ENCODE measurements at places on chromosomes 5 and 9. TPM values are rescaled to one million over a fixed set of nuclear protein-coding genes. Genes with fewer than 3 reads are reported as not detected.
A peak's percentile ranks its signal among the peaks of the same experiment; 100 is the strongest.

DNA sequence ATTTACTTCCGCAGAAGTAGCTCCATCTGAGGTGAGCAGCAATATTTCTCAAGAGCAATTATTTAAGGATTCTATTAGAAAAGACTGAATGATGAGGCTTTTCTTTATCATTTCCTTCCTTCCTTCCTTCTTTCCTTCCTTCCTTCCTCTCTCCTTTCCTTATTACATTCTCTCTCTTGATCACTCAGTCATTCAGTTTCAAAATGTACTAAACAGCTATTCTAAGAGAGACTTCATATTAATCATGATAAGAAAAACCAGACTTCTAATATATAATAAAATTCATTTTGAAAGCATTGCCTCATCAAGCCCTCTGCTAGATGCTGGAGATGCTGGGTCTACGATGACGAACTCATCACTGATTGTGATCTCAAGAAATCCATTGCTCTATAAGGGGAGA is 30.4 kb upstream of the PAPPA start:
- no peak for DNase-seq

DNA sequence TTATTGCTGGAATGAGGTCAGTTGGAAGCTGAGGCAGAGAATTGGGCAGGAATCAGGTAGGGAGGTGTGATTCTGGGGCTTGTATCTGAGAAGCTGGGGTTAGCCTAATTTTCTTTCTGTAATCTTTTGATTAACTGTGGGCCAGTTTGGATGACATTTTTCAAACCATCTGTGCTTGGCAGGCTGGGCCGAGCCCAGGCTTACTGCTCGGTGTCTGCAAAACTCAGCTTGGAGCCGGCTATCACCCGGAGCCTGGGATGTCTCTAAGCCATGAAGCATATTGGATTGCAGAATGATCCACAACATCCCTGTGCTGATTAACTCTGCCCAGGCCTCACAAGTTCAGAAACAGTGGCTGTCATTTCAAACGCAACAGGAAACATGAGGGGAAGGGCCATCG is 26.5 kb downstream of the KCNMB1 start:
- no peak for DNase-seq

- no peak for DNase-seq
Observed at GRCh38 chr5:28691526-28691925, 1653.1 kb upstream of the CDH9 start.

Gene PCDHGB5
- 18.6 TPM for total RNA-seq

DNA sequence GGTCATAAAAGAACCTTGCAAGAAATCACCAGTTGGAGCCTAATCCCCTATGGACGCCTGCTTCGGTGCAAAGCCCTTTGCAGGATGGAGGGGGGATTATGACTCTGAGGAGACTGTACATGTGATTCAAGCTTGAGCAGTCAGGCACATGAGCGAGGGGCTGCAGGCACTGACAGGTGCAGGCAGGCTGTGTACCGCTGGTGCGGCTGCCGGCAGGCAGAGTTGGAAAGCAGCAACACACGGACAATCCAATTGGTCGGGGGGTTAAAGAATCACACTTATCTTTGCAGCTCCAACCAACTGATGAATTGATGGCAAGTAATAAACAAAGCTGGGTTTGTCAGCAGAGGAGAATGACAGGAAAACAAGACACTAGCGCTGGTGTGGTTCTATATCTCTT is 5.7 kb downstream of the WHRN start:
- no peak for DNase-seq

- no peak for DNase-seq
Observed at GRCh38 chr5:154791535-154791934, 36.4 kb downstream of the LARP1 start.

GRCh38 chr5:137901011-137901817 is 12.0 kb downstream of the PKD2L2 start:
- DNase-seq = peak; percentile 16

Gene SPATA24
- total RNA-seq = 6.1 TPM

DNA sequence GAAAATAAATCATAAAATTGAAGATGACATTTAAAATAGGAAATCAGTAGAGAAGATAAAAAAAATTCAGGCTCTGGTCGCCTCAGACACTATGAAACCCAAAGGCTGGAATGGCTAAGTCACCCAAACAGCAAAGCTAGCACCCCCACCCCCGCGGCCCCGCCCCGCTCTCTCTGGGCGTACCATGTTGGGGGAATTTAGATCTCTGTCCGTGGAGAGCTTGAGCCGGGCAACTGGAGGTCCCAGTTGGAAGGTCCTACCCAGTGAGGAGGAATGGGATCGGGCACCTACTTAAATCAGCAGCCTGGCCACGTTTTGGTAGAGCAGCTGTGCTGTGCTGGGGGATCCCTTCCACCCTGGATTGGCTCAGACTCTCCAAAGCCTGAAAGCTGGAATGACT is 150.6 kb upstream of the ANKRD55 start:
- no peak for DNase-seq

DNA sequence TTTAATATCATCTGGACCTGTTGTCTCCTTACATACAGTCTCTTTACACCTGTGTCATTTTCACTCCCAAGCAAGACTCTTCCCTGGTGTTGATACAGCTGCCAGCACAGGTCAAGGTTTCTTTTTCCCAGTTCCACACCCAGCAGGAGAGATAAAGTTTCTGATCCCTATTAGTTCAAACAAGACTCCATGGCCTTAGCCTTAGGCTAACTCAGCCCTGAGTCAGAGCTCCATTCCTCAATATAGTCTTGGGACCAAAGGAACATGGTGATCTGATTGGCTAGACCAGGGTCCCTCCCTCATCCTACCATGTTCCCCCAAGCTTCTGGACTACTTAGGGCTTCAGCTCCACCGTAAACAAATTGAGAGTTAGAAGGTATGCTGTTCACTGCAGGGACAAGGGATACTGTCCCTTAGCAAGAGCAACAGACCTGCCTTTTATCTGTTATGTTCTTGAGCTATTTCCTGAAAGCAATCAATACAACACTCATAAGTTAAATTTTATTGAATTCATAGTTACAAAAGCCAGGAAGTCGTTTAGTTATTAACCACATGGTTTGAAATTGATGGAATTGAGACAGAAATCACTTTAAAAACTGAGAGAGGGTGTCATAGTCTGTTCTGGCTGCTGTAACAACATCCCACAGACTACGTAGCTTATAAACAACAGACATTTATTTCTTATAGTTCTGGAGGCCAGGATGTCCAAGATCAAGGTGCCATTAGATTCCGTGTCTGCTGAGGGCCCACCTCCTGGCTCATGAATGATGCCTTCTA is 20.5 kb downstream of the SLC1A1 start:
- DNase-seq = no peak

DNA sequence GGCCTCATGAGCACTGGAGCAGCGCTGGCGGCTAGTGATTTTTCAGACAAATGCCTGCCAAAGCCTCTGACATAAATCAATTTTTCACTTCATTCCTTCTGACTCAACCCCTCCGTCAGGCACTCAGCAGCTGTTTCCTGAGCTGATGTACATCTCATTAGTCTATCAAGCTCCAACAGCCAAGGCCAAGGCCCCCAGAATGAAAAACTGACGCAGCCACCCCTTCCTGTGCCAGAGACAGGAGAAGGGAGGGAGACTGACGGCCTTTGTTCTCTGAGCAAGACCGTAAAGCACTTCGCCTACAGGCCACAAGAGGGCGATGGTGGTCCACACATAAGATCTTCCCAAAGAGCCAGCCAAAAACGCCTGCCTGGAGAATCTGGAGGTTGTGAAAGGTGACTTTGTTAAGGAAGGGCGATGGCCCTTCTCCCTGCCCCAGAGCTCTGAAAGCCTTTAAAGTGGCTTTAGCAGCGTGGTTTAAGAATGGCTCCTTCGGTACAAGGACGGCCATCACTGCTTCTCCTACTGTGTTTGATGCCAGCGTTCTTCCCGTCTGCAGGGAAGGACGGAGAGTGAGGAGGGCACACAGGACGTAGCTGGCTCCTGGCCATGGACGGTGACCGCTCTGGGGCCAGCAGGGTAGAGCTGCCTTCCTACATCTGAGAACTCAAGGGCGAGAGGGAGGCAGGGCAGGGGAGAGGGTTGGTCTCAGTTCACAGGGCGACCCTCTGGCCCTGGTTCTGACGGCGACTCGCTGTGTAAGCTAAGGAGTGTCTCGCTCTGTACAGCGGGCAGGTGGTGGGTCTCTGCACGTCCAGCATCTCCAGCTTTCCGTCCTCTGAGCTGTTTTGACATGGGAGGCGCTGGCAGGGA is 37.0 kb downstream of the ALG2 start:
- DNase-seq = peak; percentile 91

- no peak for DNase-seq
Observed at GRCh38 chr9:20619487-20620200, 2.7 kb downstream of the MLLT3 start.

DNA sequence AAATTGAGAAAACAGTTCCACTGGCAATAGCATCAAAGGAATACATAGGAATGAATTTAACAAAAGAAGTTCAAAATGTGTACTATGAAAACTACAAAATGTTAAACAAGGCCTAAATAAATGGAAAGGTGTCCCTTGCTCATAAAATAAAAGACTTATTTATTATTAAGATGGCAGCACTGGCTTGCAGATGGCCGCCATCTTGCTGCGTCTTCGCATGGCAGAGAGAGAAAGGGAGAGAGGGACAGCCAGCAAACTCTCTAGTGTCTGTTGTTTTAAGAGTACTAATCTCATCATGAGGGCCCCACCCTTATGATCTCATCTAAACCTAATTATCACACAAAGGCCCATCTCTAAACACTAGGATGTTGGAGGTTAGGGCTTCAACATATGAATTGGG is 47.1 kb downstream of the ABLIM3 start:
- DNase-seq = no peak

- no peak for DNase-seq
Observed at GRCh38 chr5:123865641-123866040, 353.7 kb downstream of the CSNK1G3 start.

Gene FBP2
- not detected for total RNA-seq

Gene ENC1
- total RNA-seq = 24.0 TPM

GRCh38 chr5:172453206-172453985 is 929 bp downstream of the SH3PXD2B start:
- peak; percentile 61 for DNase-seq

Gene FOXD4L3
- not detected for total RNA-seq

DNA sequence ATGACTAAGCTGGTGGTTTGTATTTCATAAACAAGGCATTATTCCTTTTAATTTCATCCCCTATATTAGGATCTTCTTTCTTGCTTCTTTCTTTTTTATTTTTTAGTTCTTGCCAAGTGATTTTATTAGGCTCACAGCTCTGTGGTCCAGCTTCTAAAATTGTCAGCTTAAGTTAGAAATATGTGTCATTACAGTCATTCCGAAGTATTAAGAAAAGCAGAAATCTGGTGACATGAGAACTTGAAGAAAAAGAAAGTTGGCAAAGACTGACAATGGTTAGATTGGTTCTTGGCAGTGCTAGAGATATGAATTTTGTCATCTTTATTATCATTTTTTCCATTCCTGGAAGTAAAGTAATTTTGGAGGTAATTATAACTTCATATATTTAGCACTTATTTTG is 166.5 kb upstream of the PRR16 start:
- no peak for DNase-seq

GRCh38 chr5:60371065-60371464 is 328.9 kb downstream of the DEPDC1B start:
- no peak for DNase-seq

DNA sequence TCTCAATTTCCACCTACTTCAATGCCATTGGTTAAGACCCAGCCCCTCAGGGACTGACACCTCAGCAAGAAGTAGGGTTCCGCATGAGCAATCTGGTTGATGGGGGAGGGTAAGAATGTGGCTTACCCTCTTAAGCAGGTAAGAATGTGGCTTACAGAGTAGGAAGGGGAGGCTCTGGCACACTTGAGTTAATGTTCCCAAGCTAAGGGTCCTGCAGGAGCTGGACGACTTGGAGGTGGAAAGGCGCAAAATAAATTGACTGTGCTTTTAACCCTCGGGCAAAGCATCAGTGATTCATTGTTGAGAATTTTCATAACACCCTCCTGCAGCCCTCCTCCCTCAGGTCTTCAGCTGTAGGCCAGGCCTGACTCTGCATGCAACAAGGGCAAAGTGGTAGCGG is 24.9 kb upstream of the ADRA1B start:
- no peak for DNase-seq

DNA sequence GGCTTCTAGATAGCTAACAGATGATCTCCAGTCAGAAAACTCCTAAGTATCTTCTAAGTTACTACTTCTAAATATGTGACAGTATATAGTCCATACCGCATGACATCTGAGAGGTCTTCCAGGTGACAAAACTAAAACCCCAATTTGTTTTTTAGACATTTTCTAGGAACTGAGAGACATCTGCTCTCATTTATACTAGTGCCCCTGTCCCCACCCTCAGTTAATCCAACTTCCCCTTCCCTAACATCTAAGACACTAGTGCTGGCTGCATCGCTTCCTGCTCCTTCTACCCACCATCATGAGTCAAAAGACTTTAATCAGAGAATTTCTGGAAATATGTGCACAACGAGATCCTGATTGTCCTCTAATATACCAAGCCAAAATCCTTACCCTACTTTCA is 37.9 kb downstream of the FBXW11 start:
- DNase-seq = no peak

DNA sequence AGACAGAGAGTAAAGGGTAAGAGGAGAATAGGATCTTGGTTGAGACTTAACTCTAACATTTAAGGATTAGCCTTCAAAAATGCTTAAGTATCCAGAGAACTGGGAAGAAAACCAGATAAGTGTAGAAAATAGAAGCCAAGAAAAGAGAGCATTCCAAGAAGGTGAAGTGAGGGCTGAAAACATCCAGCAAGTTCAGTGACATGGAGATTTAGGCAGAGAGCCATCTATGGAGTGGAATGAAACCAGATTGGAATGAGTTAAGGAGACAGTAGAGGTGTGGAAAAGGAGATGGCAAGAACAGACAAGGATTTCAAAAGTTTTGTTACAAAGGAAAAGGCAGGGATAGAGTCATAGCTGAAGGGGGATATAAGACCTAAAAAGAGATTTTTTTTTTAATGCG is 188.1 kb downstream of the TRPM3 start:
- DNase-seq = no peak

Gene CERT1
- total RNA-seq = 14.1 TPM

- peak; percentile 72 for DNase-seq
Observed at GRCh38 chr9:111038331-111039230, at the start of gene LPAR1. Gene LPAR1 (minus strand): TSS chr9:111038470. CDS start chr9:110972117, 66,353 bp downstream.

- DNase-seq = peak; percentile 3
Observed at GRCh38 chr5:61744690-61745619, 412.9 kb downstream of the ZSWIM6 start.

Gene TTLL11
- total RNA-seq = 0.60 TPM

Gene SLC6A7
- not detected for total RNA-seq

DNA sequence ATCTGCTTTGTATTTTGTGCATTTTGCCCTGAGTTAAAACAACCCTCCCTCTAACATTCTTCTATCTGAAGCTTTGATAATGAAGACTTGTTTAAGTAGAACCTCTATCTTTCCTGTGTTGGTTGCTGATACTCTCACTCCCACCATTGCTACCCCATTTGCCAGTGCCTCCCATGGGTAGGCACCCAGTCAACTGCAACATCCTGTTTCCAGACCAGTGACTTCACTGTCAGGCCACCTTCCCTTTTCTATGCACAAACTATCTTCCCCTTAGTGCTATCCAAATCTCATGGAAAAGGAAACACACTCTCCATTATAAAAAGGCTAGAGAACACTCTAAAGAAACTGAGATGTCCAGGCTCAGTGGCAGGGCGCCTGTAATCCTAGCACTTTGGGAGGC is 5.6 kb upstream of the IARS1 start:
- DNase-seq = no peak

Measured in RPMI7951 (cell line).